Stimulated activated CD8-positive, alpha-beta memory T cell treated with anti-CD3 and anti-CD28 coated beads, Interleukin-7, amount 100 ng/mL, for 24 hours (primary cell): ENCODE measurements at places on chromosomes 4 and X.

DNA sequence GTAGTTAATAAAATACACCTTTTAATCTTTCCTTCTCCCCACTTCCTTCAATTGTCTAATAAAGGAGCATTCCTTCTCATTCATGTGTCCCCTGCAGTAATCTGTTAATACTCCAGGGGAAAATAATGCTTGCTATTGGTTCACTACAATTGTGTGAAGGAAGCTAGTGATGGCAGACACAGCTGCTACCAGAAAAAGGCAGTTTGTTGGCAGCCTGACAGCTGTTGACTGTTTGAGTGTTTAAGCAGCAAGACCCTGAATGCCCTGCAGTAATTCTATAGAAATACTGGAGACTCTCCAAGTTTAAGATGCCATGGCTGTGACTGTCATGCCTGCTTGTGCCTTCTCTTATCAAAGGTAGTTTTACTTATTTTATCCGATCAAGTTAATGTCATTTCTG is 359.5 kb downstream of the C4orf33 start:
- no peak for DNase-seq

GRCh38 chr4:2855584-2855983 is 11.9 kb downstream of the ADD1 start:
- DNase-seq, result no peak

- no peak for DNase-seq
Observed at GRCh38 chrX:147174591-147174990, 360.0 kb upstream of the CXorf51A start.

DNA sequence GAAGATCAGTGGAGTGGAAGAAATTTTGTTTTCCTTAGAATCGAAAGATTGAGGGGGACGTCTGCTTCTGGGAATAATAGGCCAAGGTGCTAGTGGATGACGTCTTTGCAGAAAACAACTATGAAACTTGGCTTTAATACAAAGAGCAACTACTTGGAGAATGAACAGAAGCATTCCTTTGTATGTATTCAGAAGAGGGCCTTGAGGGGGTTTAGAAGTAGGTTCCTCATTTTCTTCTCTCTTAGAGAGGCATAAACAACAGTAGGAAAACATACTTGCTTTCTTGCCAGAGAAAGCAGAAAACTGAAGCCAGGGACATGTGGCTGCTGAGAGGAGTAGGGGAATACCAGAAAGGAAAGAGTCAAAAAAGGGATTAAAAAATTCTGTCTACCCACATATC is 167.8 kb downstream of the ZNF330 start:
- DNase-seq, result no peak

- no peak for DNase-seq
Observed at GRCh38 chr4:153622778-153623240, 61.3 kb upstream of the TLR2 start.

GRCh38 chr4:160414496-160414895 is 1311.6 kb downstream of the RAPGEF2 start:
- DNase-seq, result no peak

GRCh38 chr4:9765091-9765490 is 16.3 kb upstream of the DRD5 start:
- no peak for DNase-seq

GRCh38 chrX:46216406-46216805 is 328.8 kb downstream of the ZNF674 start:
- DNase-seq, result no peak

DNA sequence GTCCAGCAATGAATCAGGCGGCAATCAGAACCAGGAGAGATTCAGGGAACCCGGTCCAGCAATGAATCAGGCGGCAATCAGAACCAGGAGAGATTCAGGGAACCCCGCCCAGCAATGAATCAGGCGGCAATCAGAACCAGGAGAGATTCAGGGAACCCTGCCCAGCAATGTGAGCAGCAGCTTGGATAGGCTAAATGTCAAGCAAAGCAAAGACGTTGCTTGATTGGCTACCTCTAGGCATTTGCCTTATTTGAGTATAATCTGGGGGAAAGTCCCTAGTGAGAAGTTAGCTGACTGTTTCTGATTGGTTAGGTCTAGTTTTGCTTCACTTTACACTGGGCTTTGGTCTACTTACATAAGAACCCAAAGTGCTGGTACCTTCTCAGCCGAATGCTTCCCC is 1212.2 kb upstream of the TENM3 start:
- no peak for DNase-seq

DNA sequence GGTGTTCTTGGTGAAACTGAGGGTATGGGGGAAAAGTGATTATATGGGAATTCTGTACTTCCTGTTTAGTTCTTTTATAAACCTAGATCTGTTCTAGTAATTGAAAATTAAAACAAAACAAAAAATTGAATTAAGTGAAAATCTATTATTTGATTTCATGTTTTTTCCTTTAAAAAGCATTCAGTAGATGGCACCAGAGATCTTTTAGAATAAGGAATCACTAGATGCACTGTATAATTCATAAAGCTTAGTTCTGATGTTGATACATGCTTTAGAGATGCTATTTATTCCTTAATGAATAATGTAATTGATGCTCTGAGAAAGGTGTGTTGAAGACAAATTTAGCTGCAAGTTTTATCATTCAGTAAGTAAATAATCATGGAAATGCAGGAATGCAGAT is 87.3 kb downstream of the LCORL start:
- DNase-seq, result no peak

DNA sequence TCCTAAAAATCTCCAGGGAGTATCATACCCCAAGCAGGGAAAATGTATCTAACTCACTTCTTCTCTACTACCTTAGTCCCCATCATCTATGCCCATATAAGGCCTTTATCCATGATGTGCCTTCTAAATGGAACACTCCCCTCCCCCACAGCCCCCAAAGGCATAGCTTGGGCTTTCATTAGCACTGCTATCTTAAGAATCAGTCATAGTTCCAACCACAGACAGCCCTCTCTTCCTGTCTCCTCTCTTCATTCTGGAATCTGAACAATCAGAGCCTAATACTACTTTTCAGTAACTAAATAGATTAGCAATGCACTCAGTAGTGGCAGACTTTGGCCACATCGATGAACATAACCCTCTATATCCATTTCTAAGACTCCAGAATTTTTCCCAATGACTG is 313.2 kb upstream of the DKK2 start:
- DNase-seq, result no peak

GRCh38 chr4:26349496-26349895 is 28.7 kb downstream of the RBPJ start:
- no peak for DNase-seq

GRCh38 chrX:64218023-64218422 is 12.4 kb downstream of the ASB12 start:
- DNase-seq, result no peak

DNA sequence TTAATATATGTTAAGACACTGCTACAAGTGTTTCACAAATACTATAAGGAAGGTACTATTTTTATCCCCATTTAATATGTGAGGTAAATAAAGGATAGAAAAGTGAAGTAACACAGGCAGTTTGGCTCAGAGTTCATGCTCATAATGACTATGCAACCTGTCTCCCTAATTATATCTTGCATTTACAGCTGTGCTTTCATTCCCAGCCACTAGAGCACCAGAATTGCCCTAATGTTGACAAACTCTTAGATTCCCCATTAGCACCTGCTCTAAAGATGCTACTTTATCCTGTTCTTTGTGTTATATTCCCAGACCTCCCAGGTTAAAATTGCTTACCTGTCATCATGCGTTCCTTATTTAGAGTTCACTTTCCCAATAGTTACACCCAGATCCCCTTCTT is 833.6 kb downstream of the CCSER1 start:
- DNase-seq, result no peak

GRCh38 chr4:6050551-6050950 is 32.3 kb upstream of the C4orf50 start:
- no peak for DNase-seq

GRCh38 chrX:134444681-134445080 is 15.3 kb upstream of the HPRT1 start:
- DNase-seq, result no peak

- no peak for DNase-seq
Observed at GRCh38 chr4:74244049-74244448, 64.2 kb upstream of the EPGN start.

GRCh38 chrX:20284992-20285391 is 18.3 kb upstream of the RPS6KA3 start:
- no peak for DNase-seq

DNA sequence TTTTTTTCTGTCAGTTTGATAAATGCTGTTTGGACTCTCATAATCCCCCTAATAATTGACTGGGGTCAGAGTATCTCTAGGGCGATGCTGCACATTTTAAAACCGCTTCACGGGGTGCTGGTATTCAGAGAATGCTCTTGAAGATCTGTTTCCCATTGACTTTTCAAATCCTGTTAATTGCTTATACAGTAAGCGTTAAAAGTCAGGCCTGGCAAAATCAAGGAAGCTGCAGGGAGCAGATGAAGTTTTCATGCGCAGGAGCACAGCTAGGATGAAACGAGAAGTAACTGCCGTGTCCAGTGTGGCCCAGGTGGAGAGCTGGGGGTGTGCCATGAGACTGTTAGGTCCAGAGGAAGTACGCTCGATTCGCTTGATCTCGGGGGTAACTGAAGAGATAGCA is 312.9 kb downstream of the TRIML1 start:
- no peak for DNase-seq

DNA sequence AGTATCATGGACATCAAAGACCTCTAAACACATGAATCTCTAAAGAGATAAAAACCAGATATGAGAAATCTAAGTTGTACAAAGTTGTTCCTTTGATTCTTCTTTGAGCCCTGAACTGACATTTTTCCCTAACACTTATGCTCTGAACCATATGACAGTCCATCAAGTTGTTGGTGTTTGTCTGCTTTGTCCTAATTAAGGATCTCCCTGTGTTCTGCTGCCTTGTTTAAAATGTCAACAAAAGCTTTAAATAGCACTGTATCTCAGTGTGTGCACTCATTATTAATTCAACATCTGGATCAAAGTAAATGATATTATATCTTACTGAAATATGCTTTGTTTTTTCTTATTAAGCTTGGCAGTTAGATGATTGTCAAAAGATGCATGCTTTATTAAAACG is 321.8 kb downstream of the MAPK10 start:
- DNase-seq, result no peak

GRCh38 chr4:82382751-82383150 is 9.0 kb upstream of the HNRNPD start:
- no peak for DNase-seq

GRCh38 chrX:150533863-150534262 is 34.6 kb upstream of the MTM1 start:
- no peak for DNase-seq
